Anterior cingulate cortex (tissue), 58 donors: ENCODE measurements at places on chromosomes 16 and 17.

GRCh38 chr17:55456307-55457240, 34.9 kb upstream of the MMD start:
- no peak for DNase-seq

DNA sequence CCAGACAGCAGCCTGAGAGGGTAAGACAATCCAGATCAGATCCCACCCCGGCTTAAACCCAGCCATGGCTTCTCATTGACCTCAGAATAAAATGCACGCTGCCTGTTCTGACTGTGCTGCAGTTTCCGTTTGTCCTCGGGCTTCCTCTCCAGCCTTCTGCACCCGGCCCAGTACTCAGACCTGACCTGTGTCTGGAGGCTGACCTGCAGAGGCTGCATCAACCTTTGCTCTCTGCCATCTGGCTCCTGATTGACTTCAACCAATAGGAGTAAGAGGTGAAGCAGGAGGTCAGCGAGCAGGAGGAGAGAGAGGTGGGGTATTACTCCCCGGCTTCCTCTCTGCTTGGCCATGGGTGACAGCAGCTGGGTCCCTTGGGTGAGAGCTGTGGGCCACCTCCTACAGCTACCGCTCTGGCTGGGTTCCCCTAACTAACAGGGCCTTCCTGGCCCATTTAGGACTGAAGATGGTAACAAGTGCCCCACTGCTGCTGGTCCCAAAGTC, 46.7 kb downstream of the C16orf82 start:
- no peak for DNase-seq

DNA sequence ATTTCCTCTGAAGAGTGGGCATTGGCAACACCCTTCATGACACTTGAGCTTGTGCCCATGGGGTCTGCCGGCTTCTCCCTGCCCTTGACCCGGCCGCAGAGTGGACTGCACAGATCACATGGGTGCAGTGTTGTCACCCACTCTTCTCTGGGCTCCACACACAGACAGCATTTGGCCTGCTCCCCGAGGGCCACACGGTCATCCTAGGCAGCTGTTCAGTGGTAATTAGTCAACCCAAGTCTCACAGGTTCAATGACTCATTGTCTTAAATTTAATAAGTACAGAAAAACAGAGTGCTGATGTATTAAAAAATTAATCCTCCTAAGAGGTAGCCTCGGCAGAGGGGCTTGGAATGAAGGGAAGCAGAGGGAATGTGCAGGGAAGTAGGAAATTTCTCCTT, 204.8 kb downstream of the MSI2 start:
- no peak for DNase-seq

- no peak for DNase-seq
These were observed 102.5 kb downstream of the RBFOX3 start for GRCh38 chr17:79508291-79508716.

DNA sequence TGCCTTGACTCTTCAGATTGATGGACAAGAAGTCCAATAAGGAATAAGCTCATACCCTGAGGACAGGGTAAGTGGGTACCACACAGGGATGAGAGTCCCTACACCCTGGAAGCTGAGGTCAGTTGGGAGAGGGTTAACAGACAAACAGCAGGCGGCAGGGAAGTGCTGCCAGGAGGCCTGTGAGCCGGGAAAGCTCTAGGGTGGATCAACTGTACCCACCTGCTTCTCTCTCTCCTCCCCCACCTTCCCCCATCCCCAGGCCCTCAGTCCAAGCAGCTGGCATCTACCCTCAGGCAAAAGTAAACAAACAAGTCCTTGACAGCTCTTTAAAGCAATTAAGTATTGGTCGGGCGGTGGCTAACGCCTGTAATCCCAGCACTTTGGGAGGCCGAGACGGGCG, 20.7 kb upstream of the MYLK3 start:
- no peak for DNase-seq

DNA sequence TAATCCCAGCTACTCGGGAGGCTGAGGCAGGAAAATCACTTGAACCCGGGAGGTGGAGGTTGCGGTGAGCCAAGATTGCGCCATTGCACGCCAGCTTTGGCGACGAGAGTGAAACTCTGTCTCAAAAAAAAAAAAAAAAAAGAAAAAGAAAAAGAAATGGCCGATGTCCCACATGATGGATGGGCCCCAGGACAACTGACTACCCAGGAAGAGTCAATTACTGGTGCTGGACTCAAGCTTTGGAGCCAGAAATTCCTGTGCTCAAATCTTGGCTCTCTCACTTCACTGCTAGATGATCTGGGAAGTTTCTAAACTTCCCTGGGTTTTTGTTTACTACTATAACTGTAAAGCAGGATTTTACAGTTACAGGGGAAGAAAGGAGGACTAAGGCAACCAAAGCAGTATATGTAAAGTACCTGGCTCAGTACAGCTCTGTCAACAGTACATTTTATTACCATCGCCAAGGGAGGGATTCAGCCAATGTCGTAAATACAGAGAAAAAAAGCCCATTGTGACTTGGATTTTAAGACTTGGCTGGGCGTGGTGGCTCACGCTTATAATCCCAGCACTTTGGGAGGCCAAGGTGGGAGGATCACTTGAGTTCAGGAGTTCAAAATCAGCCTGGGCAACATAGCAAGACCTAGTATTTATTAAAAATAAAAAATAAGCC, 11.9 kb downstream of the C16orf86 start:
- DNase-seq: no peak
